Activated CD8-positive, alpha-beta T cell treated with anti-CD3 and anti-CD28 coated beads for 36 hours (primary cell): ENCODE measurements at places on chromosomes 5 and 9. TPM values are rescaled to one million over a fixed set of nuclear protein-coding genes. Genes with fewer than 3 reads are reported as not detected.

Gene CETN3
- 46.1 TPM for total RNA-seq

DNA sequence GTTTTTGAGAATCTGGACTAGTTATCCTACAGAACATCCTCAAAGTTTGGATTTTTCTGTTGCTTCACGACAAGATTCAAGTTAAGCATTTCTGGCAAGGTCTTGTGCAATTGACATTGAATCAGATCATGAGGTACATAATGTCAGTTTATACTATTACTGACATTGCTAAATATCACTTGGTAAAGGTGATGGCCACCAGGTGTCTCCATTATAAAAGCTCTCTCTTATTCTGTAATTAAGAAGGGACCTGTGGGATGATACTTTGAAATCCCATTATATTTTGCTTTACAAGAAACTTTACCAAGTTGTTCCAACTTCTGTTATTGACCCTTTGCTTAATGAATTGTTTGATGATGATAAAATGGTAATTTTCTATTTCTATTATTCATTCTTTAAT, 131.0 kb upstream of the ASTN2 start:
- no peak for DNase-seq

- DNase-seq, result no peak
Observed at GRCh38 chr5:116216246-116216645, 131.4 kb downstream of the COMMD10 start.

DNA sequence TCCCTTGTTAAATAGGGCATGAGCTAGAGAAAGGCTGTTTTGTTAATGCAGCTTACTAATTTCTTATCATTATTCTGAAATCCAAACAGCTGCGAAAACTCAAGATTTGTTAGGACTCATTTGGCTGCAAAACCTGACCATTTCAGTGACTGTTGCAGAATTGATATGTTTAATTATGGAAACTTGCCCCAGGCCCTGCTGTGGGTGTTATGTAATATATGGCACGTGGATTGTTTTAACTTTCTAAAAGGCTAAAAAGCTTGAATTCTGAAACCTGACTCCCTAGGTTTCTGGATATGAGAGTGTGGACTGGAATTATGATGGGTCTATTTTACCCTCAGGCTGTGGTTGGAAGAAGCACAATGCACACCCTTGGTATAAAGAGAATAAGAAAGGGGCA, 4.4 kb downstream of the IL9 start:
- DNase-seq, result no peak

DNA sequence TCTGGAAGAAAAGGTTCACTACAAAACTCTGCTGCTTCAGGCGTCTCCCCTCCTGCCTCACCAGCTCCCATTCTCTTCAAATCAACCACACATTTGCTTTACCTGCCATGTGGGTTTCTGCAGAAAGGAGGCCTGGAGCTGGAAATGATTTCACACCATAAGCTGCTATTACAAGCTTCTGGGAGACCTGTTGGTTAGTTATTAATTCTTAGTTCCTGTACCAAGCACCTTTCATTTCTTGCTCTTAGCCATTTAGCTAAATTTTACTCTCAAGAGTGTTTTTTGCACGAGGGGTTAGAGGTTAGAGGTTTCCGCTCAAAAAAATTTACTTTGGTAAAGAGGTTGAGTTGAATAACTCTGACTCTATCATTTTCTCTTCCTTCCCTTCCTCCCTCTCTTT, 70.3 kb downstream of the MAP1B start:
- no peak for DNase-seq

DNA sequence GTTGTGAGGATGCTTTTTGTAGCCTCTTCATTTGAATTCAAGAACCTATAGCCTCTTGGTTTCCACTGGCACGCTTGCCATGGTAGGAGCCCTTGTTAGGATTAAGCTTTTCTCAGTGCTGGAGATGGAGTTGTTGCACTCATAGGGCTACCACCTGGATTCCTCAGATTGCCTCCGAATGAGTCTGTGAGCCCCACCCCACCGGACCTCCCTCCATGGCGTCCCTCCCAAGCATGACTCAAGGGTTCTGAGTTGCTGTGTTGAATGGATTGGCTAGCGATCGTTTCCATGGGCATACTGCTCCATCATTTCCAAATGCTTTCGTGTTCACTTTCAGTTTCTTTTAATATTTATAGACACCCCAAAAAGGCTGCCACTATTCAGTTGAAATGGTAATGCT, 69.9 kb downstream of the DAPK1 start:
- DNase-seq, result no peak

GRCh38 chr9:33239921-33240320, at the start of gene SPINK4:
Gene SPINK4 (plus strand): TSS chr9:33240167. CDS start chr9:33240209, 42 bp downstream.
- DNase-seq, result no peak
